Fibroblast of skin of scalp (primary cell): ENCODE measurements at places on chromosomes 5 and 9.

DNA sequence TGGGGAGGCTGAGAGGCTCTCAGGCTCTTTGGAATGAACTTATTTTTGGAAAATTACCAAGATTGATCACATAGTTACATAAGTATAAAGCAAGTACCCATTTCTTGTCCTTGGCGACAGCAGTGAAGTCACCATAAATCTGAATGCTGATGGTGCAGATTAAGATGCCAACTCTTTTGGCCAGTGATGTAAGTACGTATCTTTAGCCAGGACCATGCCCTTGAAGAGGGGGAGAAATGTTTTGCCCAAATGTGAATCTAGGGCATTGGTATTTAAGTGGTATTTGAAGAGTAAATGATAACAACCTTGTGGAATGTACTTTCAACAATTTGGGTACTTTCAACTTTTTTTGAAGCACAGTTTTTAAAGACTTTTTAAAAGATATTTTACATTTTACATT lies 68.2 kb upstream of the RAD23B start:
- DNase-seq = peak; percentile 53

DNA sequence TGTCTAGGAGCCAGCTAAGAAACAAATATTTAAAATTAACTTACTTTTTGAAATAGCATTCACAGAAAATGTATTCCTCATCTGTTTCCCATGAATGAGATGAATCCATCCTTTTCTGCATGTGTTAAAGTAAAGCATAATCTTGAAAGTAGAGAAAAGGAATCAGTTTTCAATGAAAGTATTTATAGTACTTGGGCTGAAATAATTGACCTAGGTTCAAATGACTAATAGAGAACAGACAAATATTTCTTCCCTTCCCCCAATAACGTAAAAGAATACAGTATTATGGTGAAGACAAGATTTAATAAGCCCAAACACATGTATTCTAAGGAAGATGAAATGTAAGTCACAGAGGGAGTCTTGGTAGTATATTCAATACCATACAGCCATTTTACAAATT lies 403.5 kb downstream of the ZNF608 start:
- DNase-seq = peak; percentile 8

- peak; percentile 27 for DNase-seq
These were observed 8.1 kb upstream of the MLLT3 start for GRCh38 chr9:20630241-20630943.

DNA sequence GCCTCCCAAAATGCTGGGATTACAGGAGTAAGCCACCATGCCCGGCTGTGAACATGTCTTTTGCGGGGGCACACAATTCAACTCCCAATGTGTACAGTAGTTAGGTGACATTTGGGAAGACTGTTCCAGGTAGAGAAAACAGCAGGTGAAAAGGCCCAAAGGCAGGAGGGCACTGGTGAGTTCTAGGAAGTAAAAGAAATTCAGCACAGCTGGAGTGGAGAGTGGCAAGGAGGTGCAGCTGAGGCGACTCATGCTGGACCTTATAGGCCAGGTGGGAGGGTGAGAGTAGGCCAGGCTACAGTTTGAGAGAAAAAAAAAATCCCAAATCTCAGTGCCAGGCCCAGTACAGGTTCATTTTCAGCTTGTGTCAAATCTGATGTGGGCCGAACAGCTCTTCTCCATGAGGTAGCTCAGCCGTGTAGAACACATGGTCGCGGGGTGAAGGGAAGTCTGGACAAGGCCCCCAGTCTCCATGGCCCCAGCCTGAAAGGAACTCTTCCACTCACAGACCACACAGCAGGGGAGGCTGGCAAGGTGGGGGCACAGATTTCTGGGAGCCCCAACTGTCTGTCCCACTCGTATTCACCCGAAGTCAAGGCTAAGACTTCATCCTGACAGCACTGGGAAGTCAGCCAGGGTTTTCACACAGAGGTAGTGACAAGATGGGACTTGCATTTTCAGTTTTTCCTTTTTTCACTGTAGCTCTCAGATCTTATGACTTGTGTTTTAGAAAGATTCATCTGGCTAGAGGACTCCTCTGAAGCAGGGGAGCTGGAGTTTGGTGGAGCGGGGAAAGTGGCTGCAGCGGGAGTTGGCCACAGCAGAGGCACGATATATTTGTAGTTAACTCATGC lies 4.5 kb upstream of the HNRNPAB start:
- no peak for DNase-seq

- no peak for DNase-seq
These were observed 457 bp downstream of the UGCG start for GRCh38 chr9:111896942-111897600.

GRCh38 chr5:157528036-157528632 lies 47.4 kb downstream of the ADAM19 start:
- DNase-seq = no peak

- peak; percentile 58 for DNase-seq
These were observed 68.6 kb upstream of the CKMT2 start for GRCh38 chr5:81164476-81164875.

- no peak for DNase-seq
These were observed 248.7 kb upstream of the MAP3K1 start for GRCh38 chr5:56566374-56567249.

DNA sequence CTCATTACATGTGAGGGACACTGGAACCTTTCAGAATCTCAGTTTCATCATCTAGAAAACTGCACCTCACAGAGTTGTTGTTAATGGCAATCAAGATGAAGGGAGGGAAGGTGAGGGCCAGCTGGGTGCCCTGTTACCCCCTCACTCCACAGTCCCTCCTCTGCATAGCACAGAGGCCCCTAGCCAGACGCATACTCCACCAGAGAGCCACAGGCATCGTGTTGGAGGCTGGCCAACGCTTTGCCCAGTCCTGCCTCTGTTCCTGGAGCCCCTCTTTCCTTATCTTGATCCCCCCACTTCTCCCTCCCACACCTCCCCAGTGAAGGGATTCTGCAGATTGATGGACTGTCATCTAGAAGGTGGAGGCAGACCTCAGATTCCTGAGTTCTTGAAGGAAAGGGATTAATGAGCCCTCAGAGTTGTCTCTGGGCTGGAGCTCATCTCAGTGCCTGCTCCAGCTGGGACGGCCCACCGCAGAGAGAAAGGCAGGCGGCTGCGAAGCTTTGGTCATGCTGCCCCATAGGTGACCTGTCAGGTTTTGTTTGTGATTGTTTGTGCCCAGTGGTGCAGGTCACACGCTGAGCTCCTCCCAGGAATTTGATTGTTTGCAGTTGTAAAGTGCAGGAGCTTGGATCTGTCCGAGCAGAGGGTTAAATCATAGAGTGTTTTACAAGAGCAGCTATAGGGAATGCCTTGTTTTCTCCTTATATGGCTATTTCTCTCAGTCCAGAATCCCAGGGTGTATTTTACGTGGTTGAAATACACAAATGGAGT lies 487.3 kb downstream of the CCDC171 start:
- DNase-seq = peak; percentile 86

- DNase-seq = no peak
These were observed 105.7 kb downstream of the UGCG start for GRCh38 chr9:112002131-112002846.

DNA sequence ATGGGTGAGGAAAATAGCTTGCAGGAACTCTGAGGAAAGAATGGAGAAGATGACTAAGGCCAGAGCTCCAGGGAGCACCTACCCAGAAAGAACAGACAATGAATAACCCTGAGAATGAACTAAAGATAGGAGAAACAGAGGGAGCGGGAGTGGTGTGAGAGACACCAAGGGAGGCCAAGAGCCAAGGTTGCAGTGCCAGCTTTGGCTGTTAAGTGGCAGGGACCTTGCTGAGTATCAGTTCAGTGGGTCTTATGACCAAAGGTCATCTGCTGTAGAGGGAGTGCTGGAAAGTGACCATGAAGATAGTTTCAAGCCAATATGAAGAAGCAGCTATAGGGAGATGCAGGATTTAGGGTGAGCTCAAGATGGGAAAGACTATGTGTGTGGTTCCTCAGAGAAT lies 16.7 kb downstream of the P4HA2 start:
- DNase-seq = no peak

- no peak for DNase-seq
These were observed 586.9 kb upstream of the BRINP1 start for GRCh38 chr9:119956111-119956510.

GRCh38 chr5:139557811-139558210 lies 3.3 kb upstream of the UBE2D2 start:
- no peak for DNase-seq

- DNase-seq = peak; percentile 95
These were observed at the start of gene TNIP1 for GRCh38 chr5:151080613-151081430. TNIP1 (minus strand) TSS chr5:151081034; CDS start chr5:151065095, 15,939 bp downstream.

DNA sequence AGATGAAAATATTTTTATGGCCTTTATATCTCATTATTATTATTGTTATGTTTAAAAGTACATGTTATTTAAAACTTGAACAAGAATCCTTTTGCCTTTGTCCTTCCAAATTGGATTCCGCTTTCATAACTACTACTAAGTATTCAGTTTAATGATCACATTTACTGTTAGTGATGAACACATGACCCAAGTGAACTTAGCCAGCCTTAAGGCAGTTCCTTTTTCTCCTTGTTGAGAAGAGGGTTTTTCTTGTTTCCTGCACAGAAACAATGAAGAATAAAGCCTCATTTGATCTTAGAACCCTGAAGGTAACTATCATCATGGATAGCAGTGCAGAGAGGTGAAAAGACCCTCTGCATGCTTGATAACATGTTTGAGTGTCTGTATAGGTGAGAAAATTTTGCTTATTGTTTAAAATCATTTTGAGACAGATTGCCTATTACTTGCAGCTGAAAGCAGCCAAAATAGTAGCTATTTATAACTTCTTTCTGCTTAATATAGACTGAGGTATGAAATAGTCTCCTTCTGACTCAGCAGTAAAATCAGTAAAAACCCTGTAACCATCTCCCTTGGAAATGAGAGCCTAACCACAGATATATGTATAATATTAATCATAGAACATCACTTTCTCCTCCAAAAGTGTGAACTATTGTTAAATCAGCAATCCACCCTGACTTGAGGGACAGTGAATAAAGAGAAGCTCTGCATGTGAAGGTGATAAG lies 266.2 kb downstream of the SPATA31D1 start:
- peak; percentile 64 for DNase-seq

DNA sequence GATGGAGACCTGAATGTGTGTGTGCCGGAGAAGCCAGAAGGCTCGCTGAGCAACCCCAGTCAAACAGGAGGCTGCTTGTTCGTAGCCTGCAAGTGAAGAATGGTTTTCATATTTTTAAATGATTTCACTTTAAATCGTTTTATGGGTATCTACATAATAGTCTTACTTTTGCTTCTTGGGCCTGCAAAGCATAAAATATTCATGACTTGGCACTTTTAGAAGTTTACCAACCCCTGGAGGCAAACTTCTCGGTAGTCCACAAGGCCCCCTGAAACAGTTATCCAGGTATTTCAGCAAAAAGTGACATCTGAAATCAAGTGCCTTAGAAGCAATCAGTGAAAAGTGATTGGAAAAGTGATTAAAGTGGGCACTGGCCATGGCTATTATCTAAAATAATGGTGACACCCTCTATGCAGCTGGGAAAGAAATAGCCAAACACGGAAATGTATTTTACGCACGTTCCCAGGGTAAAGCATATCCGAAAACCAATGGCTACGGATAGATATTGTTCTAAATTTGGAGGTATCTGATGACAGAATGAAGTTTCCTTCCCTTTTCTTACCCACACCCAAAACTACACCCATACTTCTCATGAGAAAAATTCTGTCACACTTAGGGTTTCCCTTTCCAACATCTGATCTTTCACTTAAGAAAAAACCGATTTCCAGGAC lies 39.0 kb downstream of the RAPGEF1 start:
- no peak for DNase-seq

- DNase-seq = no peak
These were observed 5.5 kb upstream of the SCGB3A1 start for GRCh38 chr5:180596668-180597231.

DNA sequence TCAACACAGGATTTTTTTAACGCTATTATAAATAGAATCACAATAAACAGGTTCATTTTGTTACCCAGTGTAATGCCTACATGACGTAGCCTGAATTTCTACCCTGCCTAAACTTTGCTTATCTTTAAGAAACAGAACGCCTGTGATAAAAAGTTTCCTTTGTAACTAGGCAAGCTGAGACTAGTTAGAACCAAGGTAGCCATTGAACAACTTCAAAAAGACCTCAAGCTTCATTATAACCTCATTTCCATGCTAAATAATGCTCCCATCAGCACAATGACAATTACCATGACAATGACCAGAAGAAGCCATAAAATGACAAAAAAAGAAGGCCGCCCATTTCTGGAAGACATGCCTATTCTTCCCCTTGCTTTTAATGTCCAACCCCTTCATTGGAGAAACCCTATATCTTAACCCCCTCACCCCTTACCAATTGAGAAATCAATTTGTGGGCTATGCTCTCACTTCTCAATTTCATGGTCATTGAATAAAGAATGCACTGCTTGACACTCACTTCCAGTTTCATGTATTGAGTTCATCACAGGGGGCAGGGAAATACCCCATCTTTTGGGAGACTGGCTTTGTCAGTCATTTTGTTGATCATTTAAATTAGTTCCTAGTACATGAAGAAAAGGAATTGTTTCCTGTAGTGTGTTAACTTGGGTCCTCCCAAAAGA lies 276.8 kb downstream of the MCTP1 start:
- DNase-seq = no peak

- peak; percentile 22 for DNase-seq
These were observed 454.4 kb downstream of the NR2F1-AS1 start for GRCh38 chr5:93126634-93127033.

DNA sequence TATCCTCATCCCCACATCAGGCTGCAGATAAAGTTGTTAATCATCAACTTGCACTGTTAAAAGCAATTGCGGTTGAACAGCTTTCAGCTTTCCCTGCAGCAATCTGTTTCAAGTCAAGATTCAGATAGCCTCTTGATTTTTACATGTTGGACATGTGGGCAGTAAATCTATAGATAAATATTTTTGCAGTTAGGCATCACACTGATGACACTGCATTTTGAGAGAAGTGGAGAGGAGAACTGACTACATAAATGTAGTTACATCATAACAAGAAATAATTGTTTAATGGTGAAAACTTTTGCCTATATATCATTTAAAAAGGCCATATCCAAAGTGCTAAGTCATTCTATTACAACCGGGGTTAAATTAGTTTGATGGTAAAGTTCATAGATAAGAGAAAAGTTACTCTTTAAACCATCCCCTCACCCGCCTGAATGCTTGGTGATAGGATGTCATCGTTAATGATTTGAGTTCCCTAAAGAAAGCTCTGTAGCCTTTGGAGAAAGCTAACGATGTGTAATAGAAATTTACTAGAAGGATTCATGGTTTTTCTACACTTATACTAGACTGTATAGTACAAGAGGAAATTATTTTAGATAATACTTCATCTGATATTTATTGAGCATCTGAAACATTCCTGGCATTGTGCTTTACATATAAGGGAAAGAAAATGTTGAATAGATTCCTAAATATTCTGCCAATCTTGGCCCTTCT lies 30.8 kb upstream of the ALDH1A1 start:
- peak; percentile 35 for DNase-seq
